NCI-H2171 (cell line): ENCODE measurements at places on chromosomes 5 and 9.

DNA sequence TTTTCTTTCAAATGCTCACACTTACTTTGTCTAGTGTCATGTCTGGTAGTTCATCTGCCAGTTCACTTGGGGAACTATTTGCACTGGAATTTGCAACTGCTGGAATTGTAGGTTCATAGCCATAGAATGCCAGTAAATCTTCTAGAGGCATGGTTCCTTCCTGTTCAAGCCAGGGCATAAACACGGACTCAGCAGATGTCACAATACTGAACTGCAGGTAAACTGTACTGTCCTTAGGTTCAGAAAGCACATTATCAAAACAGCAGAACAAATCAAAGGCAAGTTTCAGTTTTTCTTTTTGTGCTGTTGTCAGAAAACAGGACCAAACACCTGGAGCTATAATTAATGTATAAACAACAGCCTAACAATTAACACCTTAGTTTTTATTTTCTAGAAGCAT lies 13.1 kb downstream of the MIER3 start:
- DNase-seq = no peak

DNA sequence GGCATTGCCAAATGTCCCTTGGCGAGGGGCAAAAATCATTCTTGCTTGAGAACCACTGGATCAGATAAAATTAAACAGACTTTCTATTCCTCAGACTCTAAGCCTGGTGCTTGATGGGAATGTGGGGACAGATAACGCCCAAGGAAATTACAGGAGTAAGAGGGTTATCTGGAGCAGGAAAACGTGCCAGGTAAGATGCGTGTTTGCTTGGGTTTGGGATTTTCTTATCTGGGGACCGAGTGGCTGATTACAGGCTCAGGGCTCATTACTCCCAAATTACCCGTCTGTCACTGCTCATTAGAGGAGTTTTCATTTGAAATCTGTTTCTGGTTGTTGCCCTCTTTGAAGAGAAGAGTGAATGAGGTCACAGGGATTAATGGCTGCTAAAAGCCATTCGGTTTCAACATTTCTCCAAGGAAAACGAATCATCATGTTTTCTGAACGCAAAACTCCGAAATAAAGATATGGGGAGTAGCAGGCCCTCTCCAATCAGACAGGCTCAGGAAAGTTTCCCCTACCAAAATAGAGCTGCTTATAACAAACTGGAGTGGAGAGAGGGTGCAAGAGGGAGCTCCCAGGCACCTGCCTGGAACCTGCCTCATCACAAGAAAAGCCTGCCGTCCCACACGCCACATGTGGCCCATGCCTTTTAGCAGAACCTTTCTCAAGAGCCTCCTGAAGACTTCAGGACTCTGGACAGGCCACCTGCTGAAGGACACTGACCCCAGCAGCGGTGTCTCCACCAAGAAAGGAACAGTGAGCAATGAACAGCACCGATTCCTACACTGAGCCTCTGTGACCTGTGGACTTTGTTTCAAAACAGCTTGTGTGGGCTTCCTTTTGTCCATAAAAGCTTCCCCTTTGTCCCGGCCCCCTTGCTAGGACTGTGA lies 136.4 kb downstream of the ICE1 start:
- no peak for DNase-seq

DNA sequence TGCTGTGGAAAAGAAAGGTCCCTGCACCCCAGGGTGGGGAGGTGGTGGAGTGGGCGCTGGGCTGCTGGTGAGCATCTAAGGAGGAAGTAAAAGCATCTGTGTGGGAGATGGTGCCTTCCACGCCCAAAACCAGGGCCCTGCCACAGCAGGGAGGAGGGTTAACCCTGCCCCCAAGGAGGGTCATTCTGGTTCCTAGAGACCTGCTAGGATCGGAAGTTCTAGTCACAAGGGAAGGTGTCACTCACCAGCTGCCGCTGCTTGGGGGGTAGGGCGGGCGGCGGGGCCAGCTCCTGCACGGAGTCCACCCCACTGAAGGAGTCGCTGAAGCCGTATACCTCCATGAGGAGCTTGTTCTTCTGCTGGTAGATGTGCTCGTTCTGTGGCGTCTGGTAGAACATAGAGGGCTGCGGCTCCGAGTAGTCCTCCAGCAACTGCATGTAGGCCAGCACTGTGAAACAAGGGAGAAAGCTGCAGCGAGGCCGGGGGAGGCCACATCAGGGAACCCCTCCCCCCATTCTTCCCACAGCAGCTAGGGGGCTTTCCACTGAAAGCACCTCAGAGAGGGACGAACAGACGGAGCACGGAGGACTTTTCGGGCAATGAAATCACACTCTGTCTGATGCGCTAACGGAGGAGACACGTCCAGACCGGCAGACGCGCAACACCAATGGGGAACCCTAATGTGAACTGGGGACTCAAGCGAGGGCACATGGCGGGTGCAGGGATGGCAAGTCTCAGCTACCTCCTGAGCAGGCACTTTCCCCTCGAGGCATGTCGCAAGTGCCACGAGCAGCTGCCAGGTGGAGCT lies 76.4 kb downstream of the PRRT1B start:
- peak; percentile 88 for DNase-seq

GRCh38 chr9:76876098-76876497 lies 29.8 kb downstream of the PRUNE2 start:
- no peak for DNase-seq

- no peak for DNase-seq
These were observed 10.1 kb downstream of the ACO1 start for GRCh38 chr9:32394381-32395049.

DNA sequence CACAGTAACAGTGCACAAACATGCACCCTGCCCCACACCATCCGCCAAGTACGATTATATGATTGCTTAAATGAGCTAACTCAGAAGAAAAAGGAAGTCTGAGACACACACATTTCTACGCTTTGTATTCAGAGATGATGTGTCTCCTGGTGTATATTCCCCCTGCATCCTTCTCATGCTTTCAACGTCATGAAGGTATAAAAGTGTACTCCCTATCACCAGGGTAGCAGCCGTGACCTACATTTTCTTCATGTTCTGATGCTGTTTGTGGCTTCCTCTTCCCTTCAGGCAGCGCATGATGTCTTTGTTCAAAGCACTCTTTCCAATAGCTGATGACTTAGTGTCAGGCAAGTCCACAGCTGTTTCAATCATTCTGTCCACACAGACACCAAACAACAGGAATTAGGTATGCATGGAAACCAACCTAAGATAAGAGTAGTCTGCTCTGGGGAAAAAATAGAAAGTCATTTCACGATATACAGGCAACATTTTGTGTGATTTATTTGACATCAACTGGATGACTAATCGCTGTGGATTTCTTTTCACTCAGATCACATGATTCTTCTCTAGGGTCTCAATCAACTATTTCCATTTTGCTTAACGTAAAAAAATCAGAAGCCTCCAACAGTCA lies 269.4 kb upstream of the PTGER4 start:
- no peak for DNase-seq

DNA sequence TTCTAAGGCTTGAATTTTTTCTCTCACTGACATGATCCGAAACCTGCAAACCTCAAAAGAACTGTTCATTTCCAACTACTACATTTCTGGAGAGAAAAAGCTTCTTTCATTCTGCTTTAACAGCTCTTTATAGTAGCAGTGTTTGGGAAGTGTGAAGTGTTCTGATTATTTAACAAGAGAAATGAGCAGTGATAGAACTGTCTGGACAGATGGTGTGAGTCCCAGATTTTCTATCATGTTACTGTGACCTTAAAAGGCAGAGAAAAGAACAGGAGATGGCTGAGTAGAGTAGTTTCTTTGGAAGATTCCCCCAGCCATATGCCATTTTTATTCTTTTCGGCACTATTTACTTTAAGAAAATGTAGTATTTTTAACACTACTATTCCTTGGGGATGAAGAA lies 41.3 kb upstream of the TAL2 start:
- peak; percentile 72 for DNase-seq

GRCh38 chr9:80500300-80500699 lies 928.5 kb downstream of the TLE4 start:
- DNase-seq = no peak

DNA sequence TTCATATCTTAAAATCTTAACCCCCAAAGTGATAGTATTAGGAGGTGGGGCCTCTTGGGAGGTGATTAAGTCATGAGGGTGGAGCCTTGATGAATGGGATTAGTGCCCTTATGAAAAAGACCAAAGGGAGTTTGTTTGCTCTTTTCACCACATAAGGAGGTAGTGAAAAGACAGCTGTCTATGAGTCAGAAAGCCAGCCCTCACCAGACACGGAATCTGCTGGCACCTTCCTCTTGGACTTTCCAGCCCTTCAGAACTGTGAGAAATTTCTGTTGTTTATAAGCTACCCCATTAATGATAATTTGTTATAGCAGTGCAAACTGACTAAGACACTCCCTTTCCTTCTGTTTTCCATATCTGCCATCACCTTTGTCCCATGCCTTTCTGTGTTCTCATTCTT lies 20.8 kb downstream of the IFNB1 start:
- DNase-seq = no peak

- no peak for DNase-seq
These were observed 35.6 kb downstream of the ADAMTSL2 start for GRCh38 chr9:133569891-133570690.

DNA sequence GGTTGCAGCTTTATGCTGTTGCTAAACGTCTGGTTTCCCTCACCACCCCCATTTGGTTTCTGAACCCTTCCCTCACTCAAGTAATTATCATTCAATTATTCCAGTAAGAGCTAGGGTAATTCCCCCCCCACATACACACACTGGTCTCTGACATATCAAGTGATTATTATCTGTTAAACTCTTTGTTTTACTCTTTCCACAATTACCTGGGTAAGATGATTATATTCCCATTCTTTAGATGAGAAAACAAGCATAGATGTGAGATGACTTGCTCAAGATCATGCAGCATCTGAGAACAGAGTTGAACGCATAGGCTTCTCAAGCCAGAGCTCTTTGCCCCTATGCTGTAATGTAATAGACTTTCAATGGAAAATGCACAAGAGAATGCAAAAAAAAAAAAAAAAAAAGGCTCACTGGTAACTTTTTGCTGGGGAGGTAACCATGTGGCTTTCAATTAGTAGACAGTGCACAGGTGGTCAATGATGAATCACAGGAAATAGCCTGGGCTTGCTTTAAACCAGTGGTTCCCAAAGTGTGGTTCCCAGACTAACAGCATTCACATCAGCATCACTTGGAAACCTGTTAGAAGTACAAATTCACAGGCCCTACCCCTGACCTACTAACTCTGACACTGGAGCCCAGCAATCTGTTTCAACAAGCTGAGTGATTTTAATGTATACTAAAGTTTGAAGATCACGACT lies 87.6 kb downstream of the PIK3R1 start:
- DNase-seq = no peak

- DNase-seq = no peak
These were observed 34.3 kb downstream of the GPR107 start for GRCh38 chr9:130088051-130088450.

- DNase-seq = no peak
These were observed 26.9 kb downstream of the SLC46A2 start for GRCh38 chr9:112863746-112864145.

GRCh38 chr5:171639205-171639621 lies 146.4 kb upstream of the SMIM23 start:
- DNase-seq = no peak

DNA sequence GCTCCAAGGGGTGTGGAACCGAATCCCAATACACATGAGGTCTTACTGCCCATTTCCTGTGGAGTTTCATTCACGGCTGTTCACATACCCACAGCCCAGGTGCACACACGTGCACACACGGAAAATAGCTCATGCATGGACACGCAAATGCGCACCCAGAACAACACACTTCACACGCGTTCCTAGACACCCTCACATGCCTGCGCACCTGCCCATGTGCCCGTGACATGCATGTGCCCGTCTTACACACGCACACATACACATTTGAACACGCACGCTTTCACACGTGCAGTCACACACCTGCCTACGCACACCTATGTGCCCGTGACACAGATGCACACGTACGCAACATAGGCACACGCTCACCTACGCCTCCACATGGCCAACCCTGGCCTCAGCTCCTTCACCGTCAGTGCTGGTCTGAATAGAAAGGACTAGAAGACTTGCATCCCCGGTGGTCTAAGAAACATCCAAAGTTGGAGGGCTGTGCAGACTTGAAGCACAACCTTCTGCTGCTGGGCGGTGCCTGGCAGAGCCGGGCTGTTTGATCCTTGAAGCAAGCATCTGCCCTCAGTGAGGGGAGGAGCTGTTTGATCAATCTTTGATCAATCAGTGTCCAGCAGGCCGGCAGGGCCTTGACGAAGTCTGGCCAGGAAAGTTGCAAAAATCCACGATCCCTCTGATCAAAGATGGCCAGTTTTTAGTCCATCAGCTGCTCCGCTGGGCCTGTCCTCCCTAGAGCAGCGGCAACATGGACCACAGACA lies 164.7 kb downstream of the OLFM1 start:
- DNase-seq = no peak

- peak; percentile 69 for DNase-seq
These were observed 2.5 kb upstream of the SEC16A start for GRCh38 chr9:136485049-136486045.

GRCh38 chr5:150412319-150413175 lies at the start of gene CD74:
TSS of gene CD74 (minus strand) at chr5:150412910. CDS start at chr5:150412749, 161 bp downstream.
- DNase-seq = no peak

DNA sequence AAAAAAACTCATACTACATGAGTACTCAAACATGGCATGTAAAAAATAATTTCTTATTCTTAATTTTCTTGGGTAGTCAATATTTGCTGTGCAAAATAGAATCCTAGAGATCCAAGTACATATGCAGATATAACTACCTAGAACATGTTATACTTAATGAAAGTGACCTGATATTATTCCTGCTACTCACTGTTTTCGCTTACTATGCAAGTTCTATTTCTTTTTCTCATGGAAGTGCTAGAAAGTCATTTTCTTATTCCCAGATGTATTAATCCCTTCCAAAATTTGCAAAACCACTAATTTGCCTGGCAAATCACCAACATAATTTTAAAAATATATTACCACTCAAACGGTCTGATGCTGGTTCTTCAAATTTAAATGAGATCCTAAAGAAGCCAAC lies 19.2 kb upstream of the PLAC8L1 start:
- DNase-seq = no peak

DNA sequence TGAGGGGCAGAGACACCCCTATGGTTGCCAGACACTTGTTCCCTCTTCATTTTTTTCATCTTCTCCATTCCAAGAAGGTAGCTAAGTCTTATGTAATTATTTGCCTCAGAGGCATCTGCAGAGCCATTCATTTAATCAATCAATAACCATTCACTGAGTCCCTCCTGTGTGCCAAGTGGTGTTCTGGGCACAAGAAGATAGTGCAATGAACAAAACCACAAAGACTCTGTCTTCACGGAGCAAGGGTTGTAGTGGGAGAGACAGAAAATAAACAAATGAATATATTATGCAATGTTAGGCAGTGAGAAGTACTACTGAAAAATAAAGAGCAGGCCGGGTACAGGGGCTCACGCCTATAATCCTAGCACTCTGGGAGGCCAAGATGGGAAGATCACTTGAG lies 41.4 kb upstream of the CTNNA1 start:
- DNase-seq = no peak
